ENCODE measurements at places on chromosomes 1 and 21. TPM values are rescaled to one million over a fixed set of nuclear protein-coding genes. Genes with fewer than 3 reads are reported as not detected.

GJC2 gene
- total RNA-seq, result 0.51 TPM

SZRD1 gene
- 75.9 TPM for total RNA-seq

GNAT2 gene
- not detected for total RNA-seq

LCE3D gene
- total RNA-seq, result not detected

GPR25 gene
- total RNA-seq, result not detected

DNA sequence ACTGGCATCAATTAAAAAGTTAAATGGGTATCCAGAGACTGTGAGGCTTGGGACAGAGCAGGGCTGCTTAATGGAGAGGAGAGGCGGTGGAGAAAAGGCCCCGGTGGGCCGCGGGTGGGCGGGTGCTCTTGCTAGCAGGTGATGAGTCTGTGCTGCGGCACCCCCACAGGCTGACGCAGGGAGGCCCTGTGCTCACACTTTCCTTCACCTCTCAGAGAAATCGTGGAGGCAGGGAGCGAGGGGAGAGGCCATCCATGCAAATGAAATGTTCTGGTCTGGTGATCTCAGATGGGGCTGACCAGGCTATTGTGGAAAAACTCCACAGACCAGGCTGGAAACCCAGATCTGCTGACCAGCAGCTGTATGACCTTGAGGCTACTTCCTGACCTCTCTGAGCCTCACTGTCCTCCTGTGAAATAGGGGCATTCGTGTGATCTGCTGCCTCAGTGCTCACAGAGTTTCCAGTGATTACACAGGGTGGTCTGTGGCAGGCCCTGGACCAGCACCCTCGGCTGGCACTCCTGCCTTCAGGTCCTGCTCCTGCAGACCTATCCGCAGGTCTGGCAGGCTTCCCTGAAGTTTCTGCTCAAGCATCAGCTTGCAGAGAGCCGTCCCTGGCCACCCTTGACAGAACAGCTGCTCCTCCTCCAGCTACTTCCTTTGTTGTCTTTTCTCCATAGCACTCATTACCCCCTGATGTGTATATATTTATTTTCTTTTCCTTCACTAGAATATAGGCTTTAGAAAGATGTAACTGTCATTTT, 89.2 kb downstream of the BEND5 start:
- peaks cover 59% of the 10 kb centered on the region for H3K27me3 ChIP-seq
- H3K36me3 ChIP-seq, result no peaks in the 10 kb centered on the region
- H3K4me3 ChIP-seq, result no peak overlapping the region
- H3K4me1 ChIP-seq, result peaks cover 3% of the 10 kb centered on the region
- no peak for DNase-seq

DNA sequence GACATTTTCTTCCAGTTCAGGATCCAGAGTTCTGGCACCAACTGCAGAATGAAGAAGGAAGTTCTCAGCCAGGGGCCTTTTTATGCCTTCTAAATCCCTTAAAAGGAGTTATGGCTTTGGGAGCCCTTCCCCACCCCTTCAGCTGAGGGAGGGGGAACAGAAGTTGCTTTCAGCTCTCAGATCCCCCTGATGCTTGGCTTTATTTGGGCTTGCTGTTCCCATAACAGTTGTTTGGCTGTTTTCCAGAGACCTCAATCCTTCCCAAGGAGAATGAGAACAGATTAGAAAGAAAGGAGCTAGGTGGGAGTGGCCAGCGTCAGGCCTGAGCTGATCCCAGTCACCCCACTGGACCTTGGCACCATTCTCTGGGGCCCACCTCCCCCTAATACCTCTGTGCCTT, at the start of gene RPE65:
Gene RPE65, minus strand, starts transcription at position 54 of the 400 bp plus-strand sequence. Its CDS starts 49 bp downstream, at position 5.
- peaks cover 6% of the 10 kb centered on the region for H3K4me1 ChIP-seq
- no peaks in the 10 kb centered on the region for H3K27me3 ChIP-seq
- H3K4me3 ChIP-seq, result no peak within 1 kb of the TSS
- H3K36me3 ChIP-seq, result no peaks in the 10 kb centered on the region

- no peak overlapping the region for H3K4me3 ChIP-seq
- H3K4me1 ChIP-seq, result peaks cover 15% of the 10 kb centered on the region
- no peak overlapping the region for H3K27ac ChIP-seq
- H3K27me3 ChIP-seq, result no peaks in the 10 kb centered on the region
These were observed 62.0 kb upstream of the ESRRG start for GRCh38 chr1:216785221-216785620.

- no peak overlapping the region for H3K4me3 ChIP-seq
- no peak overlapping the region for H3K27ac ChIP-seq
- H3K36me3 ChIP-seq, result no peaks in the 10 kb centered on the region
- no peak for DNase-seq
- H3K4me1 ChIP-seq, result no peaks in the 10 kb centered on the region
These were observed 10.3 kb upstream of the VWA5B1 start for GRCh38 chr1:20280341-20280740.

- no peak for DNase-seq
- no peak overlapping the region for H3K4me3 ChIP-seq
- H3K36me3 ChIP-seq, result no peaks in the 10 kb centered on the region
These were observed 15.9 kb downstream of the SAMD11 start for GRCh38 chr1:939511-940106.

GRCh38 chr1:219945795-219946194, 17.4 kb upstream of the SLC30A10 start:
- peaks cover 7% of the 10 kb centered on the region for H3K27me3 ChIP-seq
- no peak overlapping the region for H3K4me3 ChIP-seq
- no peak overlapping the region for H3K27ac ChIP-seq
- H3K36me3 ChIP-seq, result no peaks in the 10 kb centered on the region

GRCh38 chr1:63200676-63201075, 121.7 kb upstream of the FOXD3 start:
- H3K27me3 ChIP-seq, result peaks cover 17% of the 10 kb centered on the region
- DNase-seq, result no peak
- no peaks in the 10 kb centered on the region for H3K36me3 ChIP-seq
- no peak overlapping the region for H3K27ac ChIP-seq
- no peak overlapping the region for H3K4me3 ChIP-seq

DNA sequence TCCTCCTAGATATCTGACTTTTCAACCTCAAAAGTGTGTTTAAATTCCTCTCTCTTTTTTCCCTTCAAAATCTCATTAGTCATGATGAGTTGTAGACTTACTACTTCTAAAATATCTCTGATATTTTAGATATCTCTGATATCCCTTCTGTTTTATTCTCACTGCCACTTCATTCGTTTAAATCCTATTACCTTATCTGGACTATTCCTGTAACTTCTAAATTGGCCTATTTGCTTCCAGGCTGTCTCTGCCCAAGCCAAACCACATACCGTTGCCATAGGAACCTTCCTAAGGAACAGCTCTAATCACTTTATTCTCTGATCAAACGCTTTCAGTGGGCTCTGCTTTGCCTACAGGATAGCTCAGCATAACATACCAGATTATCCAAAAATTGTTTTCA, 333.1 kb upstream of the CHRM3 start:
- no peaks in the 10 kb centered on the region for H3K4me1 ChIP-seq
- no peak overlapping the region for H3K27ac ChIP-seq
- no peak overlapping the region for H3K4me3 ChIP-seq
- H3K36me3 ChIP-seq, result no peaks in the 10 kb centered on the region
- H3K27me3 ChIP-seq, result no peaks in the 10 kb centered on the region
- DNase-seq, result no peak

- H3K27me3 ChIP-seq, result no peaks in the 10 kb centered on the region
- H3K36me3 ChIP-seq, result peaks cover 49% of the 10 kb centered on the region
- H3K27ac ChIP-seq, result no peak overlapping the region
- peaks cover 3% of the 10 kb centered on the region for H3K4me1 ChIP-seq
- DNase-seq, result no peak
These were observed 58.5 kb upstream of the LAX1 start for GRCh38 chr1:203706444-203706843.

Data from cardiac muscle cell (in vitro differentiated cells and primary cell).